Effector memory CD4-positive, alpha-beta T cell (primary cell): ENCODE measurements at places on chromosomes 12 and 14.
A peak's percentile ranks its signal among the peaks of the same experiment; 100 is the strongest.

DNA sequence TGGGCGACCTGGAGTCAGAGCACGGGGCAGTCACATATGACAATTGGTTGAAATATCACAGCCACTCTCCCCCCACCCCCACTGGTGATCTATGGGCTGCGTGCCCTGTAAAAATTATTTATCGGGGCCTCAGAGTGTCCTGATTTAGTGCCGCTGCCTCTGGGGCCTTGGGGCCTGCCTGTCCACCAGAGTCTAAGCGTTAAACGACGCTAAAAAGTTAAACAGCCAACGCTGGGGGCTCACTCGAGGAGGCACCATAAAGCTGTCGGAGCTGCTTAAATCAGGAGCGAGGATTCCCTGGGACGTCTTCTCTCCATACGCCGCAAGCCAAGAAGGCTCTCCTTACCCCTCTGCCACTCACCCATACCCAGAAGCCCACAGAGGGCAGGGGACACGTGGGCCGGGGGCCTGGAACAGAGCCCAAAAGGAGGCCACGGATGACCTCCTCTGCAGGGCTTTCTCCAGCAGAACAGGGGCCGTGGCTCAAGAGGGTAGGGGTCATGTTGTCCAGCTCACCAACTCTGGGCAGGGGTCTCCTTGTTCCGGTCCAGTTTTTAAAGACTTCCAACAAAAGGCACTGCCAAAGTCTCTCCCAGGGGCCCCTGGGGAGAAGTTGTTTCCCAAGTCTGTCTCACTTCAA lies 42.2 kb downstream of the SMUG1 start:
- H3K27ac ChIP-seq: no peak overlapping the region
- no peaks in the 10 kb centered on the region for H3K27me3 ChIP-seq
- H3K4me3 ChIP-seq: no peak overlapping the region
- DNase-seq: no peak
- no peaks in the 10 kb centered on the region for H3K36me3 ChIP-seq
- H3K4me1 ChIP-seq: no peaks in the 10 kb centered on the region

DNA sequence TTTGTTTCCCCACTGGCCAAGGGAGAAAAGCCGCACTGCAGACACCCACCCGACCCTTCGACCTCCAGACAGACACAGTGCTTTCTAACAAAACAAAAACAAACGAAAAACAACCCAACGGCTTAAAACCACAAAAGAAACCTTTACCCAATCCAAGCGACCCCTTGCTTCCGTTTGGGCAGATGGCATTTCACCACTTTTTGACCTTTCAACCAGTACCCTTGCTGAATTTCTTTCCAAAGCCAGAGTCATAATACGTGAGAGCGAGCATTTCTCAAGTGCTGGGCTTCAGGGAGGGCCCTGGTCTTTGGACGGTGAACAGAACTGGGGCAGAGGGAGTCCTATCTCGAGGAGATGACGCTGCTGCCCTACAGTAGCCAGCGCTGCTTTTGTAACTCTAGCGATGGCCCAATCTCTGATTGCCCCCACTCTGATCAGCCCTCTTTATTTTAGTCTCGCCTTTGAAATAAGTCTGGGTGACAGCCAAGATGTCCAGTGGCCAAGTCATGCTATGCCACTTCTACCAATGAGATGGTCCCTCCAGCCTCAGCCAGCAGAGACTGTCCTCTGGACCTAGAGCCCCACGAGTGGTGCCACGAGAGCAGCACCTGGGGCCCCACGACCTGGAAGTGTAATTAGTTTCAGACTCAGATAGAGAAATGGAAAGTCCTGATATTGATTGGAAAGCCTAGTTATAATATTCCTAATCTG lies 21.9 kb upstream of the ADIPOR2 start:
- H3K4me1 ChIP-seq: peaks cover 13% of the 10 kb centered on the region
- no peaks in the 10 kb centered on the region for H3K36me3 ChIP-seq
- H3K27me3 ChIP-seq: no peaks in the 10 kb centered on the region
- no peak overlapping the region for H3K27ac ChIP-seq

DNA sequence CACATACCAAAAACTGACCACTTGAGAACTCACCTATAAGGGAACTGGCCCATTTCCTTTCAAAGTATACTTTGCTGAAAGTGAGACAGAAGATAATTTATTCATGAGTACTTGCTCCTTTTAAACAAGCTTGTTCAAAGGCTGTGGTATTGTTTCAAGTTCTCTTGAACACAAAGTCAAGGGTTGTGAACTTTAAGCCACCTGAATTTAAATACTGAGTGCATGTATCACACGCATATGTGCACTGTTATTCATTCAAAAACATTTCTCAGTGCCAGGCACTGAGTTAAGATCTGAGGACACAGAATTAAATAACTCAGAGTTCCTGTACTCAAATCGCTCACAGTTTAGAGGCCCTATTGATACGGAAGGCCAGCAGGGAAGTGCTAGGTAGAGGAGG lies 19.1 kb upstream of the LDHB start:
- no peaks in the 10 kb centered on the region for H3K36me3 ChIP-seq
- no peak for DNase-seq
- H3K4me1 ChIP-seq: peaks cover 35% of the 10 kb centered on the region
- H3K27me3 ChIP-seq: no peaks in the 10 kb centered on the region

GRCh38 chr14:62711351-62712023 lies 333.8 kb downstream of the KCNH5 start:
- H3K27ac ChIP-seq: no peak overlapping the region
- H3K27me3 ChIP-seq: no peaks in the 10 kb centered on the region
- H3K4me3 ChIP-seq: no peak overlapping the region
- DNase-seq: no peak

DNA sequence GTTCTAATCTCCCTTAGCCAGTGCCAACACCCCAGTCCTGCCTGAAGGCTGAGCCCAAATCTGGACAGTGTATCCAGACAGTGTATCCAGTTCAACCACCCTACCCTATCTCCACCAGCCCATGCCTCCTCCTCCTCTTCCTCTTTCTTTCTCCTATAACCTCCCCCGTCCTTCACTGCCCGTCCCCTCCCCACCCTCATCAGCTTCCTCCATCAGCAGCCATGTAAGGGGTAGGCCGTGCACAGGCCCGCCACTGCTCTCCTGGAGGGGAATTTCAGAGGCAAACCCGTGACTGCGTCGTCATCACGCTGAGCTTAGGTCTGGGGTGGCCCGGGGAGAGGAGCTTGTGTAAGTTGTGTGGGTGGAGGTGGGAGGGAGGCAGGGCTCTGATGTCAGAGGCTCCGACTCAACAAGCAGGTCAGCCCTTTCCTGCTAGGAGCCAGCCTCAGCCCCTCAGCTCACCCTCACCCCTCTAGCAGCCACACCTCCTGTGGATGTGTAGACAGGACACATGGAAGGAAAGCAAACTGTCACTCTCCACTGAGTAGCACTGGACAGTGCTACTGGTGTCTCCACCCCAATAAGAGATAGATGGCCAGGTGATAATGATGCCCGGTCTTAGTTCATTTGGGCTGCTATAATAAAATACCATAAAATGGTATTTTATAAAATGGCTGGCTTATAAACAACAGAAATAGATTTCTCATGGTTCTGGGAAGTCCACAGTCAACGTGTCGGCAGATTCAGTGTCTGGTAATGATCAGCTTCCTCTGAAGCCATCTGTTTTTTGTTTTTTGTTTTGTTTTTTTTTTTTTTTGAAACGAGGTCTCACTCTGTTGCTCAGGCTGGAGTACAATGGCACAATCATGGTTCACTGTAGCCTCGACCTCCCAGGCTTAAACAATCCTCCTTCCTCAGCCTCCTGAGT lies 50.5 kb downstream of the IRF2BPL start:
- no peaks in the 10 kb centered on the region for H3K36me3 ChIP-seq
- DNase-seq: peak; percentile 79
- no peaks in the 10 kb centered on the region for H3K27me3 ChIP-seq
- no peaks in the 10 kb centered on the region for H3K4me1 ChIP-seq

GRCh38 chr12:46266869-46267574 lies 1.8 kb downstream of the SLC38A1 start:
- H3K36me3 ChIP-seq: no peaks in the 10 kb centered on the region
- peak overlapping the region; percentile 98 for H3K27ac ChIP-seq
- peaks cover 53% of the 10 kb centered on the region for H3K4me1 ChIP-seq
- no peaks in the 10 kb centered on the region for H3K27me3 ChIP-seq

GRCh38 chr14:28143316-28143715 lies 623.3 kb upstream of the FOXG1 start:
- no peaks in the 10 kb centered on the region for H3K36me3 ChIP-seq
- no peak overlapping the region for H3K27ac ChIP-seq
- no peaks in the 10 kb centered on the region for H3K4me1 ChIP-seq

GRCh38 chr12:74945771-74946198 lies 263.9 kb downstream of the KCNC2 start:
- H3K27me3 ChIP-seq: no peaks in the 10 kb centered on the region
- no peaks in the 10 kb centered on the region for H3K36me3 ChIP-seq
- no peak overlapping the region for H3K4me3 ChIP-seq
- no peaks in the 10 kb centered on the region for H3K4me1 ChIP-seq

DNA sequence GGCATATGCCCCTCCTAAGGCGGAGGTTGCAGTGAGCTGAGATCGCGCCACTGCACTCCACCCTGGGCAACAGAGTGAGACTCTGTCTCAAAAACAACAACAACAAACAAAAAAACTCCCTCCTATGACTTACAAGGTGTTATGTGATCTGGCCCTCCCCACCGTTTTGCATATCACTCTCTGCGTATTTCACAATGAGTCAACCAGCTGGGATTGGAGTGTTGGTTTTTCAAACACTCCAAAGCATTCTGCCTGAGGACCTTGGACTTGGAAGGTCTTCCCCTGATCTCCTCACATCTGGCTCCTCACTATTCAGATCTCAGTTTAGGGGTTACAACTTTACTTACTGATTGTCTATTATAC lies 14.0 kb downstream of the MANSC1 start:
- H3K27me3 ChIP-seq: no peaks in the 10 kb centered on the region
- H3K36me3 ChIP-seq: no peaks in the 10 kb centered on the region
- no peak overlapping the region for H3K27ac ChIP-seq
- no peaks in the 10 kb centered on the region for H3K4me1 ChIP-seq
- no peak for DNase-seq

DNA sequence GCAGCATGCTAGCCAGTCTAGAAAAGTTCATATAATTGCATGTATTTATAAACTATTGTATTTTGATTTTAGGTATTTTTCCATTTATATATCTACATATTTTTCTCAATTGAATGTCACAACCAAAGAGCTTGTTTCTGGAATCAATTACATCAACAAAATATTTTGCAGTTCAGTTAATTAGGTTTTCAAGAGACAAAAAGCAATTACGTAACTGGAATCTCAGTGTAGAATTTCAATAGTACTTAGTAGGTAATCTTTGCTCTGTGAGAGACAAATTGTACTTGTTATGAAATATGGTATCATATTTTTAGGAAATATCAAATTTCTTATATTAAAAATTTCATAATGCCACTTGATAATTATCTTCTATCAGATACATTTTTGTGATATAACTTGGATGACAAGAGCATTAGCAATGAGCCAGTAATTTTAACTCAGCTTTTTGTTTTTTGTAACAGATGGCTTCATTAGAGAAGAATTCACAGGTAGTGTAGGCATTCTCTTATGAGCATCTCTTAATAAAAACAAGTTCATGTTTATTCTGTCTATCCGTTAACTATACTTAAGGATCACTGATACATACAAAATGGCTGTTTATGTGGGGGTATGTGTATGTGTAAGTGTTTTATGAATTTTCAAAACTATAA lies 774.7 kb downstream of the C12orf50 start:
- no peak for DNase-seq
- H3K4me1 ChIP-seq: no peaks in the 10 kb centered on the region
- H3K4me3 ChIP-seq: no peak overlapping the region
- H3K27me3 ChIP-seq: no peaks in the 10 kb centered on the region
- no peak overlapping the region for H3K27ac ChIP-seq

GRCh38 chr12:80829767-80830166 lies 108.0 kb downstream of the LIN7A start:
- no peak for DNase-seq
- no peak overlapping the region for H3K27ac ChIP-seq
- no peaks in the 10 kb centered on the region for H3K4me1 ChIP-seq
- H3K4me3 ChIP-seq: no peak overlapping the region

DNA sequence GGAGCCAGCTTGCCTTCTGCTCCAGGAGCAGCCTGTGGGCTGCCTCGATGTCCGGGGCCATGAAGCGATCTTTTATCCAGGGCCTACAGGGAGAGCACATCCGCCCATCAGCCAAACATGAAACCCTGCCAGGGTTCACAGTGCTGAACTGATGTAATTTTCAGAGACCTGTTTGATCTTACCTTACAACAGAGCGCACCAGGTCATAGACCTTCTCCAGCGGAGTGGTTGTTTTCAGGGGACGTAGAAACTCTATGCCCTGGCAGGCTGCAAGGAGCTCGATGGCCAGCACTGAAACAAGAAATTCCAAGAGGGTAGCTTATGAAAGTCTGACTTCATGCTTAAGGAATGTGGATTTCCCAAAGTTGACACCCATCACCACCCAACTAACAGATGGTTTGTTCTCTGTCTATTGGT lies 19.7 kb downstream of the HAL start:
- no peak for DNase-seq
- no peak overlapping the region for H3K27ac ChIP-seq
- no peaks in the 10 kb centered on the region for H3K36me3 ChIP-seq
- no peaks in the 10 kb centered on the region for H3K4me1 ChIP-seq

DNA sequence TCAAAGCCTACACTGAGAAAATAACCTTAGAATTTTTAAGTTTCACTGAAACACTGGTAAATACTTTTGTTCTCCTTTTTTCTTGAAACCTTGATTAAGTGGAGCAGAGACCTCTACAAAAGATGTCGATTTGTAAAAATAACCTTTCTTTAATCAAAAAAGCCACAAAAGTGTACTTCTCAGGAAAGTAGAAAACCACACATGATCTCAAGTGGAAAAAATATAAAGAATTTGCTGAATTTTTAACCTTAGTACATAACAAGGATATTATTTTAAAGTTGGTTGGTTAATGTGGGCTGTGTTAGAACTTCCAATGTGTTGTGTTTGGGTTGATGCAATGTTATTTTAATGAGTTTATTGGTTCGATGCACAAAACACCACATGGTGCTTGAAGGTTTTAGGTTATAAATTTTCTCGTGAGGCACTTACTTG lies 8.6 kb downstream of the LGR5 start:
- H3K36me3 ChIP-seq: no peaks in the 10 kb centered on the region
- H3K4me3 ChIP-seq: no peak overlapping the region
- H3K4me1 ChIP-seq: no peaks in the 10 kb centered on the region
- no peak overlapping the region for H3K27ac ChIP-seq

DNA sequence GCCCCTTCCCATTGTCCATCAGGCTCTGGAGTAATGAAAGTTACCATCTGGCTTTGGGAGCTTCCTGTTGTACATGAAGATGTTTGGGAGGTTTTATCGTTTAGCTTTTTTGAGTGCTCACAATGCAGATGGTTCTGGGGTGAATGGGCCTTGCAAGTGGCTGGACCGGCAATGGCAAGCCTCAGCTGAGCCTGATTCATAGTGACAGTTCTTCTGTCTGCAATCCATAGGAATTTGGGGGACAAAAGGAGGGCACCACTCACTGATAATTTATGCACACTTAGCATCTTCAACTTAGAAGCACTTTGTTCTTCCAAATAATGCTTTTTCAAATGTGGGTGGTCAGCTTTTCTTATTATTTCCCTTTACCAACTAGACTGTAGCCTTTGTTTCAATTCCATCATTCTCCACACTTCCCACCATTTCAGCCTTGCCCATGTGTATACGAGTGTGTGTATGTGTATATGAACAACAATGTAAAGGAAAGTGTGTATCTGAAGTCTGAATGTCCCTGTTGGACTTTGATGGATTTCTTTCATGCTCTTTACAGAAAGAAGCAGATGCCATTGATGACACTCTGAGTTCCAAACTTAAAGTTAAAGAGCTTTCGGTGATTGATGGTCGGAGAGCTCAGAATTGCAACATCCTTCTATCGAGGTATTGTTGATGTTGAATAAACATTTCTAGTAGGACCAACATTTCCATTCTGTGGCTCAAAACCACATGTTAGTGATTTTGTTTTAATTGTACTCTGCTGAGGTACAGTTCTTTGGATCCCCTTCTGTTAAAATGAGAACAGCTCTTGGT lies 125.5 kb downstream of the GPR135 start:
- no peaks in the 10 kb centered on the region for H3K27me3 ChIP-seq
- no peak overlapping the region for H3K4me3 ChIP-seq
- DNase-seq: no peak
- no peaks in the 10 kb centered on the region for H3K4me1 ChIP-seq
- no peaks in the 10 kb centered on the region for H3K36me3 ChIP-seq
